Stimulated activated CD4-positive, alpha-beta T cell treated with anti-CD3 and anti-CD28 coated beads, Interleukin-1b, Interleukin-23, amount 100 ng/mL, for 24 hours (primary cell): ENCODE measurements at places on chromosomes 5 and 9.

DNA sequence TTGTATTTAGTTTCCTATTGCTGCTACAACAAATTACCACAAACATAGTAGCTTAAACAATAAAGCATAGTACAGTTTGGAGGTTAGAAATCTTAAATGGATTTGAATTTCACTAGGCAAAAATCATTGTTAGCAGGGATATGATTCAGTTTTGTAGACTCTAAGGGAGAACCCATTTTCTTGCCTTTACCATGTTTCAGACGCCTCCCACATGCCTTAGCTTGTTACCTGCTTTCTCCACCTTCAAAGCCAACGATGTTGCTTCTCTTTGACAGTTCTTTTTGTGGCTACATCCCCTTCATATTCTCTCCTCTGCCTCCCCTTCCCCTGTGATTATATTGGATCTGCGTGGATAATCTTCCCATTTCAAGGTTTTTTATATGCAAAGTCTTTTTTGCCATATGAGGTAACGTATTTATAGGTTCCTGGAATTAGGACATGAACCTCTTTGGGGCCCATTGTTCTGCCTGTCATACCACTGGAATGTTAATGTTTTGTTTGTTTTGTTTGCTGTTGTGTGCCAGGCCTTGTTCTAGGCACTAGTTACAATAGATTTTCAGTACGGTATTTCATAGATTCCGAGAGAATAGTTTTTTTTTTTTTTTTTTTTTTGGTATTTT lies 54.1 kb downstream of the UHRF2 start:
- DNase-seq: no peak

DNA sequence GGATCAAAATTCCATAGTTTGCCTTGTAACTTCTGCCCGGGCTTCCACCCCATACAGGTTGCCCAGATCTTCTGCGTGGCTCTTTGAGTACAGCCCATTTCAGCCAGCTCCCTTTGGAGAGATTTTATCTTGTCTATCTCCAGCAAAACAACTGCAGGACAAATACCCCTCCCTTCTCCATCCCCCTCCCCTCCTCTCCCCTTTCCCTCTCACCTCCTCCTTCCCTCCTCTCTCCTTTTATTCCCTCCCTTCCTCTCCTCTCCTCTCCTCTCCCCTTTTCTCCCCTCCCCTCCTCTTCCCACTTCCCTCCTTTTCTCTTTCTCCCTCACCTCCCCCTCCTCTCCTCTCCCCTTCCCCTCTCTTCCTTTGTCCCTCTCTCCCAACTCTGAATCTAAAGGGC lies 58.2 kb downstream of the COL15A1 start:
- DNase-seq: no peak

GRCh38 chr9:127869310-127870152 lies 7.9 kb downstream of the AK1 start:
- peak; percentile 82 for DNase-seq

DNA sequence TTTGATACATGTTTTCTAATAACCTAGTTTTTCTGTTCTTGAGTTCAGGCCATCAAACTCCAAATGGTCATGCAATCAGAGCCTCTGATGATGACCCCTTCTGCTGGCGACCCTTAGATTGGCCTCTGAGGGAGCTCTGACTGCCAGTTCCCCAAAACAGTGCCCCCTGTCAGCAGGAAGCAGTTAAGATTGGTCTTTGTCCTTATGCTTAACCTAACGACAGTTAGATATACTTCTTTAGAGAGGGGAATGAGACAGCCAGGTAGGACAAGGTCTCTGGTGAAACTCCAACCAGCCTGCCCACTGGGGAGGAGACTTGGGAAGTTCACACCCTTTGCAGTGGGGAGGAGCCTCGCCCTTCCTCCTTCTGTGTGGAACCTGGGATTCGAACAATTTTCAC lies 390.4 kb upstream of the KIF2A start:
- no peak for DNase-seq

DNA sequence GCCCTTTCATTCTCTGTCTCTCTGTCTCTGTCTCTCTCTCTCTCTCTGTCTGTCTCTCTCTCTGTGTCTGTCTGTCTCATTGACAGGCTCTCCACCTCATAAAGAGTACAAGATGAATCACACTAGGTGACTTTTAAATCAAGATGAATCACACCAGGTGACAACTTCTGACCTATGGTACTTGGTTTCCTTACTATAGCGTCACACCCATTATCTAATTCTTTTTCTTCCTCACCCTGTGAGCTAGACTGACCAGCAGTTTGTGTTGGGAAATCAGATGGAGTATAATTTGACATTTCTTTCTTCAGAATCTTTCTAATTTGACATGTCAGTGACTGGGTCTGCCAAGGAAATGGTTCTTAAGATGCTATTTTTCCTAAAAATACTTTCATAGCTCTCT lies 232.9 kb downstream of the ARRDC3 start:
- no peak for DNase-seq

- no peak for DNase-seq
Observed at GRCh38 chr9:114278881-114279570, 43.9 kb upstream of the ORM1 start.

DNA sequence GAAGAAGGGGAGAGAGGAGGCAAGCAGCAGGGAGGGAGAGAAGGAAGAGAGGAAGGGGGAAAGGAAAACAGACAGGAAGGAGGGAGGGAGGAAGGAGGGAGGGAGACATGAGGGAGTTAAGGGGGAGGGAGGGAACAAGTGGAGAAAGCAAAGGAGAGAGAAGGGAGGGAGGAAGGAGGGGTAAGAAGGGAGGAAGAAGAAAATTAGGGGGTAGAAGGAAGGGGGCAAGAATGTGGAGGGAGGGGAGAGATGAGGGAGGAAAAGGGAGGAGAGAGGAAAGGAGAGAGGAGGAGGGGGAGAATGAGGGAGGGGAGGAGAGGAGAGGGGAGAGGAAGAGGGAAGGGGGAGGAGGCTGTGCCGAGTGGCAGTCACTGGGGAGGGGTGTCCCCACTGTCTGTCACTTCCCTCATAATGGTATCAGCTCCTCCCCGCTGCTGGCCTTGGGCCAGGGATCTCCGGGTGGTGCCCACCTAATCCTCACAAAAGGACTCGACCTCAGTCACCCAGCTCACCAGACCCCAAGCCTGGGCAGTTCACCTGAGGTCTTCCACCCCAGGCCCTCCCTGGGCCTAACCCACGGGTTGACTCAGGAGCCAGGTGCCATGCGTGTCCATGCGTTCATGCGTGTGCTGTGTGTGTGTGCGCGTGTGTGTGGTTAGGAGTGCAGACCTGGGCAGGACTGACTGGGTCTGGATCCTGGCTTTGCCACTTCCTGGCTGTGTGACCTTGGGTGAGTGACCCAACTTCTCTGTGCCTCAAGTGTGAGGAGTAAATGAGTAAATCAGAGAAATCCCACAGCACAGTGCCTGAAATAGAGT lies 18.1 kb downstream of the C9orf50 start:
- no peak for DNase-seq

DNA sequence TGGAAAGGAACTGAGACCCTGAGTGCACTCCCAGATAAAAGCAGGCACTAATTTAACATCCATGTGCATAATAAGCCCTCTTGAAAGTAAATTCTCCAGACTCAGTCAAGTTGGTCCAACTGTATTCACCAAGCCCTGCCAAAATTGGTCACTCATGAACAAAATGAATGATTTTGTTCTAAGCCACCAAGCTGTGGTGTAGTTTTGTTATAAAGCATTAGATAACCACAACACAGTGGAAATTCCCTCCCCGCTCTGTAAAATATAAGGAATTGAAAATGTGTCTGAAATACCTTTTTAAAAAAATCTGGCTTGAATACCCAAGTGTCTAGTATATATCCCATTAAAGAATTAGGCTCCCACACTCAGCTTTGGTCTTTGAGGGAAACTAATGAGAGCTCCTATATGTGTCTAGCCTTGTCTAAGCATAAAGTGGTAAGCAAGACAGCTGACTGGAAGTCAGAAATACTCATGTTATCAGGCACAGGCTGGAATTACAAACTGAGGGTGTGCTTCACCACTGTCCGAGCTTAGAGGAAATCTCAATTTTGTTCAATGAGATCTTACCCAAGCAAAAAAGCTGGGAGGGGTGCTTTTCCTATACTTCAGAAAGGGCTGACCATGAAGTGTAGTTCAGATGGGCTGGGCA lies 33.2 kb downstream of the IDNK start:
- no peak for DNase-seq

DNA sequence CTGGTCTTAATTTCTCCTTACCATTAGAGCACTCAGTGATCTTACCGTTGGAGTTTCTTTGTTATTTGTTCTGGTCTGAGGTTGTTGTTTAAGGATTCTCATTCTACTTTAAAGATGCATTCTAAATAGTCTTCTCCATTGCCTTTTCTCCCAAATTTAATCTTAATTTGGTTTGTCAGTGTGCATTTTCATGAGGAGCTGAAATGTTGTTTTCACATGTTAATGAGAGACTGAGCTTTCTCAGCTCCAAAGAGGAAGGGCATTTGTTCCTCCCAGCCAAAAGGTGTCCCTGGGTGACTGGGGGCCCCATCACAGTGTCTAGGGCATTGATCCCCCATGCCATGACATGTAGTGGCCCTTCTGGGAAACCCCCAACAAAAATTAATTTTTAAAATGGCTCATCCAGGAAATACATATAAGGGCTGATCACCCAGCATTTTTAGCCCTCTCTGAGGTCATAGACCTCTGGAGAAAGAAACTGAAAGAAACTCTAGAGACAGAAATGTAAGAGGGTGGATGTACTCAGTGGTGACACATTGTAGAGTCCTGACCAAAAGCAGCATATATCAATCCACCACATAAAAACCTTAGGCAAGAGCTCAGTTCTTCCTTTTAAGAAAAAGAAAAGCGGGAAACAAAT lies 240.4 kb upstream of the RAI14 start:
- no peak for DNase-seq

GRCh38 chr9:7089406-7090193 lies 331.8 kb downstream of the KDM4C start:
- DNase-seq: no peak

DNA sequence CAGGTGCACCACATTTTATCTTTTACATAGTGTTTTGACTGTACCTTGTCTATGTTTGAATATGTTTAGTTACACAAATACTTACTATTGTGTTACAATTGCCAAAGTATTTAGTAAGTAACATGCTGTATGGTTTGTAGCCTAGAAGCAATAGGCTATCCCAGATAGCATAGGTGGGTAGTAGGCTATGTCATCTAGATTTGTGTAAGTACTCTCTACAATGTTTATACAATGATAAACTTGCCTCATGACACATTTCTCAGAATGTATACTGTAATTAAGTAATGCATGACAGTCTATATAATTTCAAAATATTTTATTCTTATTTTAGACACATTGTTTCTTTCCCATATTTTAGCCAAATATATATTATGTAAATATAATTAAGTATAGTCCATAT lies 836.8 kb upstream of the CDH9 start:
- no peak for DNase-seq

DNA sequence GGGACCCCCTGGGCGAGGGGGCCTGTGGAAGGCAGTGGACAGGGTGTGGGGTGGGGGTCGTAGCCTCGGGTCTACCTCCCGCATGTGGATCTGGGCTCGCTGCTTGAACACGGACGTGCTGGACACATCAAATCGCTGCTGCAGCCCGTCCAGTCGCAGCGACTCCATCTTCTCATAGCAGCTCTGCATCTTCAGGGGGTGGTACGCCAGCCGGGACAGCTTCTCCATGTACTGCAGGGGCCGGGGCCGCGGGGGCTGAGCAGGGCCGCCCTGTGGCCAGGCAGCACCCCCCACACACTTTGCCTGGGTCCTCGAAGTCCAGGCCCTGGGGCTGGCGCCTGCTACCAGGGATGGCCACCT lies 57.6 kb downstream of the LRSAM1 start:
- no peak for DNase-seq

DNA sequence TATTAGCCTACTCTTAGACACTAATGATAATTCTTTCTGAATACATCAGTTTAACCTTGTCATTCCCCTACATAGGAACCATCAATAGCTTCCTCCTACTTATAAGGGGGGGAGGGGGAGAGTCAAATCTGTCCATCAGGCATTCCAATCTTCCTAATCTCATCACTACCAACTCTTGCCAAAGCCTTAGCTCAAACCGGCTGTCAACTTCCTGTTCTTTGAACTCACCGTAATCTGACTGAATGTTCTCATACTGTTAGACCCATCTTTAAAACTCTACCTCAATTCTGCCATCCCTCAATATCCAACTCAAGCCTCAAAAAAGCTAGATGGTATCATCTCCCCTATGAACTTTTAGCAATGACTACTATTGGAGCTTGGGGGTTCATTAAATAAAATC lies 41.9 kb upstream of the RNF38 start:
- DNase-seq: no peak

DNA sequence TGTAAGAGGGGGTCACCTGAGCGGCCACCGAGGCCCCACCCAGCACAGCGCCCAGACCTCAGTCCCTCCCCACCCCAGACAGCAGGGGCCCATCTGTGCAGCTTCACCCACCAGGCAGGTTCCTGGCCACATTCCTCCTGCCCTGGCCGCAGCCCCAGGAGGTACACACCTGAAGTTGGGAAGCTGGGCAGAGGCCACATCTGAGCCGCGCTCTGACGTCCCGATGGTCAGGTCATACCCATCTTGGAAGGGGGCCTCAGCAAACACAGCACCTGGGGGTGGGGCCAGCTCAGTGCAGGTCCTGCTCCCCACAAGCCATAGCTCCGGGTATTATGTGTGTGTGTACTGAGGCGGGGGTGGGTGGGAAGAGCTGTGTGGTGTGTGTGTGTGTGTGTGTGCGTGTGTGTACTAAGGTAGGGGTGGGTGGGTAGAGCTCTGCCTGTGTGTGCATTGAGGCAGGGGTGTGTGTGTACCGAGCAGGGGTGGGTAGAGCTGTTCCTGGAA lies 5.6 kb downstream of the SPOUT1 start:
- DNase-seq: no peak

- no peak for DNase-seq
Observed at GRCh38 chr9:114008667-114009410, 69.3 kb downstream of the AMBP start.

GRCh38 chr9:109518621-109519335 lies 20.7 kb upstream of the PTPN3 start:
- DNase-seq: no peak

- DNase-seq: no peak
Observed at GRCh38 chr5:134536876-134537275, 11.4 kb downstream of the JADE2 start.

DNA sequence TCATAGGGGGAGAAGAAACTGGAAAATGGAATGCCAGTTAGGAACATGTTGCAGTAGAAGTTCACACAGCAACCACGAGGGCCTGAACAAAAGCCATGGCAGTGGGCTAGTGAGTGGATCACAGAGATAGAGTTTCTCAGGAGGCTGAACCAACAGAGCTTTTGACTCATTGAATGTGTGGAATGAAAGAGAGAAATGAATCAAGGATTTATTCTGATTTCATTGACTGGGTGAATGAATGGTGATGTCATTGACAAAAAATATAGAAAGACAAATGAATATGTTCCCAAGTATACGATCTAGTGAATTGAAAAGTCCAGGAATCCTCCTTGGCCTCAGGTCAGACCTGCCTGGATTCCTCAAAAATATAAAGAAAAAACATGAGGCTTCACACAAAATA lies 99.2 kb downstream of the ZNF462 start:
- DNase-seq: no peak

DNA sequence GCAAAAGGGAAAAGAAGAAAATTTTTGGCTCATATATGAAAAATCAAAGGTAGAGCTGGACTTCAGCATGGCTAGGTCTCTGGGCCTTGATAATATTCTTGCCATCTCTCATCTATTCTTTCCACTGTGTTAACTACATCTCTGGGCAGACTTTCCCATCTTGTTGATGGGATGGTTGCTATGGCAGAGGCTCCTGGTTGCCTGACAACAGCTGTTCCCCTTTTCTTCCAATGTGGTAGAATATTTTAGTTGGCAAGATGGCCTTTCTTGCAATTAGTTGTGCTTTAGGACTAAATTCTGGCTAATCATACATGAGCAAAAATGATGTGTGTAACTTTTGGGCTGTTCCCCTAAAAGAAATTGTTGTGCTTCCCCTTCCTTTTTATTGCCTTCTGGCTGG lies 40.2 kb upstream of the ARAP3 start:
- DNase-seq: no peak
